DMS53 (cell line): ENCODE measurements at places on chromosomes 7 and 10.
A peak's percentile ranks its signal among the peaks of the same experiment; 100 is the strongest.

GRCh38 chr10:7659560-7659959 is 7.2 kb downstream of the ITIH5 start:
- no peak for DNase-seq

DNA sequence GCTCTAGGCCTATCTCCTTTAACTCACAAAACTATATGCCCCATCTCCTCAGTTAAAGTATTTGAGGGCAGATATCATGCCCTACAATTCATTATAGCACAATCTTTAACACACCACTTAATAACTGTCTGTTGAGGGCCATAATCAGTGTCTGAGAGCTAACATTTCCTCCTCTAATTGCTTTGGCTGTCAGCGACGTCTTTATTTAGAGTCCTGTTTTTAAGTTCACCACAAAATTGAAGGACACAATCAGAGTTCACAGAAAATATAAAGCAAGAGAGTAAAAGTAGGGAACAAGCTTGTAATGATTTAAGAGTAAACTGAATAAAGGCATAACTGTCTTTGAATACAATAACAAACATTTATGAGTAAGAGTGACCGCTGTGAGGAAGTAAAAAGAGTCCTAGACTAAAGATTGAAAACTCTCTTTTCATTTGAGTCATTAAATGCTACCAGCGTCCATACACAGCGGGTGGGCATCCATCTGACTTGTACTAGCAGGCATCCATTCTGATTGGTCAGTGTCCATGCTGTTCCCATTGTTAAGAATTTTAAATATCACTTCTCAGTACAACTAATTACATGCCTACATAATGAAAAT is 38.4 kb upstream of the ABCB4 start:
- no peak for DNase-seq

DNA sequence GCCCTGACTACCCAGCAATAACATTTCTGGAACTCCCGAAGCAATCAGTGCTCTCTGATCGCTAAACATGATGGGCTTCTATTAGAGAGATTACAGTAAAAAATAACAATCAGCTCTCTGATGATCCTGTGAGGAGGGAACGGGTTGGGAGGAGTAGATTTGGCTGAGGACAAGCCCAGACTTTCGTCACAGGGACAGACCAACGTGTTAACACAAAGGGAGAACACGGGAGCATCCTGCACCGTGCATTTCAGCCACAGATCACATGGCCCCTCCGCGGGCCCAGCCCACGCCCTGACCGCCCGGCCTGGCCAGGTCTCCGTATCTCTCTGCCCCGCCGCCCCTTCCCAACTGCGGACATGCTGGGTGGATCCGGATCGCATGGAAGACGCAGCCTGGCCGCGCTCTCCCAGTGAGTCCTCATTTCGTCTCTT is 95.0 kb upstream of the AGBL3 start:
- peak; percentile 95 for DNase-seq

DNA sequence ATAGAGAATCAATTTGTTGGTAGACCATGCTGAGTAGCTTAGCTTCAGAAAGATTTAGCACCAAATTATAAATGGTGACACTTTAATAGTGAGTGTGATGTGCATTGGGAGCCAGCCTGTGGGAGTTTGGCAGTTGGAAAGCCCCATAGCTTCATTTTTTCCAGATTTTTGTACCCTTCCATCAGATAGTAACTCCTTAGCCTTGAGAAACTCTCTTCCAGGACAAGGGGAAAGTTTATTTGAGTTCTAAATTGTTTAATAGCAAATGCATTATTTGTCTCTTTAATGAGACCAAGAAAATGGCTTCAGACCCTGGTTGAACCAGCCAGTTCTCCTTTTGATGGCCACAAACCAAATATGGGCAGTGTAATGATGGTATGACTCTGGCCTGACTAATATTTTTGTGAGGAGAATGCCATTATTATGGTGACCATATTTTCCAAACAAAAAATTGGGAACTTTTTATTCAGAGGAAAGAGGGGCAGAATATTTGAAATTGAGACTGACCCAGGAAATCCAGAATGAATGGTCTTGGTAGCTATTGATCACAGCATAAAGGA is 49.8 kb downstream of the PLCE1 start:
- no peak for DNase-seq

- DNase-seq: no peak
These were observed 256.9 kb upstream of the AKR1E2 start for GRCh38 chr10:4569151-4569550.
